ENCODE measurements at places on chromosomes 7 and 10. TPM values are rescaled to one million over a fixed set of nuclear protein-coding genes. Genes with fewer than 3 reads are reported as not detected.

DNA sequence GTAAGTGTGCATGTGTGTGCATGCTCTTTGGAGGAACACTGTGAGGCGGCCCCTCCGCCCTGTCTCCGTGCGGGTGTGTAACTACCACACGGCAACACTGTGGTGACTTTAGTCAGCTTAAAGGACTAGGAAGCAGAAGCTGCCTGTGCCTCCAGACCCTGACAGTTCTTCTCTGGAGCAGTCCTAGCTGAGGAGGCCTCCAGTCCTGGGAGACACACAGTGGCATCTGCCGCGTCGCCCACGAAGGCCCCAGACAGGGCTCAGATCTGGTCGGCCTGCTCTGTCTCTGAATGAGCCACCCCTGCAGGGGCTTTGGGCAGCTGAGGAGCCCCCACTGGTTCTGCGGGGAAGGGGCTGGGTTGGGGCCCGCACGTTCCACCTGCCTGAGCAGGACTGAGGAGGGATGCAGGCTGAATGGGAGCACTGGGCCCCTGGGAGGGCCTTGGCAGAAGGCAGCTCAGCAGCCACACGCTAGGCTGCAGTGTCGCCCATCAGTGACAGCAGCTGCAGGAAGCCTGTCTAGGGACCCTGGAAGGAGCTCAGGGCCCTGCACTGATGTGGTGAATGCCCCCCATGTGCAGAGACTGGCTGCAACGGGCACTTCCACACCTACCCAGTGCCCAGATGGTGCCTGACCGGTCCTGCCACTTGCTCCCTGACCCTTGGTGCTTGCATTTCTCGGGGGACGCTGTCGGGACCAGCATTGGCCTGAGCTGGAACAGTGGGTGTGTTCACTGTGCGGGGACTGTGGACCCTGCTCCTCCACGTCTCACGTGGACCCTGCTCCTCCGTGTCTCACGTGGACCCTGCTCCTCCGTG lies 27.3 kb upstream of the KNDC1 start:
- DNase-seq: peak; percentile 69

- DNase-seq: no peak
Measured at GRCh38 chr10:90020506-90020905, 319.1 kb downstream of the KIF20B start.

GRCh38 chr7:15600298-15600697 lies 38.5 kb upstream of the AGMO start:
- DNase-seq: no peak

DNA sequence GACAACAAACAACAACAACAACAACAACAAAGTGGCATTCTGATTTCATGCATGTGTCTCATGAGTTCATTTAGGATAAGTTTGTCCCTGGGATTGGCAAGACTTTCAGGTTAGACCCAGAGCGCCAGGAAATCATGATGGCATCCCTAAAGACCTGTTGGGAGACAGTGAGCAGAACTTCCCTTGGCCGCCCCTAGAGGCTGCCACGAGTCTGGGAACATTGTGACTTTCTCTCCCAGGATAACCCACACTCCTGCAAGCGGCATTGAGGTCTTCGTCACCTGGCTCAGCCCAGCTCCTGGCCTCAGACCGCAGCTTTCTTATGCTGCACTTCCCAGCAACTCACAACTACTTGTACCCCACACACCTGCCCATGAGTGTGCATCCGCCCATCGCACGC lies 80.5 kb upstream of the RNF32 start:
- no peak for DNase-seq

DNA sequence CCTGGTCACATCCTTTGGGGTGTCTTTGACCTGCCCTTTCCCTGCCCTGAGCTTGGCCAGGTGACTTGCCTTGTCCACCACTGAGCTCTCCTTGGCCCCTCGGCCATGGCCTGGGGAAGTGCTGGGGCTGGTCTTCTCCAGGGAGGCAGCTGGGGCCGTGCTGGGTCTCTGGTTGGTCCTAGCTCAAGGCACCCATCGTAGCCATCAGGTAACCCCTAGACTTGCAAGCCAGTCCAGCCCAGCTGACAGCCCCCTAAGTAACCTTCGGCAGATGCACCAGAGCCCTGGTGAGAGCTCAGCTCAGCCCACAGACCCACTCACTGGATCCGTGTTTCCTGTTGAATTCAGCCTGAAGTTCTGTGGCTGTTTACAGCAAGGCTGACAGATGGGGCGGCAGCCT lies 176.2 kb upstream of the SHH start:
- DNase-seq: no peak

GRCh38 chr10:110336111-110336721 lies 31.5 kb upstream of the SMNDC1 start:
- no peak for DNase-seq

- DNase-seq: no peak
Measured at GRCh38 chr10:122707535-122707934, 7.9 kb upstream of the C10orf120 start.

DNA sequence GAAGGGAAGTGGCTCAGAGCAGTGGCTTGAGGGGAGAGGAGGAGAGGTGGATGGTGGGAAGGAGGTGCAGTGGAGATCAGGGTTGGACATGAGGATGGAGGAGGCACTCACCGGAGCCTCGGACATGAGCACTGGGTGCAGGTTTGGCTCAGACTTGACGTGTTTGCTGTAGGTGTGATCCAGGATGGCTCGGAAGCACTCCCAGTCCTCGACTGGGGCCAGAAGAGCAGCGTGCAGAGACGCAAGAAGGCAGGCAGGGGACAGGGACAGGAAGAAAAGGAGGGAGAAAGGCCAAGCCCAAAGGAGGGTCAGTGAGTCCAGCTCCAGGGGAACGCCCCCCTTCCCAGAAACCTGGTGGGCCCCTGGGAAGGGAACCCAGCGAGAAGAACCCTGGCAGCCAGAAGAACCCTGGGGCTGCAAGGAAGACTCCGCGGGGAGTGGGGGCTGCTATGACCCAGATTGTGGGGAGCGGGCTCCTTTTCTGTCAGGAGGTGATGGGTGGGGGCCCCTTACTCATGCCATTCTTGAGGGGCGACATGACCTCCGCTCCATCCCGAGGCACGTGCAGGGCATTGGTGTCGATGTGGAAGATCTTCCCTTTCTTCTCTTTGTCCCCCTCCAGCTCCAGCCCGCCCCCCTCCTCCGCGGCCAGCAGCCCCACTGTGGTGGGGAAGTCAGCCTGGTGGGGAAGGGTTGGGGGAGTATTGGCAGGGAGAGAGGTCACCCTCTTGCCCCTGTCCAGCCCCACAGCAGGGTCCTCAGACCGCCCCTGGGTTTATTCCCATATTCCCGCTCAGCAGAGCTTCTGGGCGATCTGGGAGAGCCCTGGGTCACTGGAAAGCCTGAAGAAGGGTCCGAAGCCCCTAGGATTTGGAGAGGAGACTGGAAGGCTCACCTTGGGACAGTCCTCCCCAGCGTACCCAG lies 1.1 kb downstream of the ACTL6B start:
- no peak for DNase-seq

- no peak for DNase-seq
Measured at GRCh38 chr10:104424719-104425118, 71.1 kb downstream of the CFAP58 start.

DNA sequence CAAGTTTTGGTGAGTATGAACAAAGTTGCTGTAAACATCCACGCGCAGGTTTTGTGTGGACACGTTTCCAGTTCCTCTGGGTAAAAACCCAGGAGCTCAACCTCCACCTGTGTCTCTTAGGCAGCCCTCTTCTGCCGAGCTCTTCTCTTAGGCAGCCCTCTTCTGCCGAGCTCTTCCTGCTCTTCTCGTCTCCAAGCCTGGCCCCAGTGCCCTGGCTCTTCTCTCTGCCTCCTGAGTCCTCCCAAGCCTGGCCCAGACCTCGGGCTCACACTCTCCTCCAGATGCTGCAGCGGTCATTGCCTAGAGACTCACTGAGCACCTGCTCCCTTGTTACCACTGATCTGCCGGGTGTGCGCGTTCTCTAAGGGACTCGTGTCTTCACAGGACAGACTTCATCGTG lies 38.7 kb upstream of the BNIP3 start:
- no peak for DNase-seq

GRCh38 chr10:67107670-67108069 lies 181.8 kb downstream of the LRRTM3 start:
- DNase-seq: no peak

- peak; percentile 75 for DNase-seq
Measured at GRCh38 chr7:21028186-21028585, 241.5 kb upstream of the SP8 start.

- DNase-seq: no peak
Measured at GRCh38 chr7:90064370-90064769, 89.9 kb upstream of the STEAP1 start.

DNA sequence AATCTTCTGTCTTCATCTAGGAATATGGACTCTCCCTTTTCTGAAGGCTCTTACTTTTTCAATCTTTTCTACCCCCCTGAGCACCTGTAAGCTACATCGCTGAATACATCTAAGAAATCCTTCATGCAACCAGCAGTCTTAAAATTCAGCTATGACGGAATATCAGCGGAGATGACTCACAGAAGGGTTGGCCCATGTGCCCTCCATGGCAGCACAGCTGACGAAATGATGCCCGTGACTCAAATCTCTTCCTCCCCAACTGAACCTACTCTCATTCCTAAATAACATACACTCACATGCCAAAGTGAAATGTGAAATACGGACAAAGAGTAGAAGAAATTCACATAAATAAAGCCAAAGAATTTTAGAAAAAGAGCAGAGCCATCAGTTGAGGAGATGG lies 30.3 kb upstream of the NCAPG2 start:
- DNase-seq: no peak

DNA sequence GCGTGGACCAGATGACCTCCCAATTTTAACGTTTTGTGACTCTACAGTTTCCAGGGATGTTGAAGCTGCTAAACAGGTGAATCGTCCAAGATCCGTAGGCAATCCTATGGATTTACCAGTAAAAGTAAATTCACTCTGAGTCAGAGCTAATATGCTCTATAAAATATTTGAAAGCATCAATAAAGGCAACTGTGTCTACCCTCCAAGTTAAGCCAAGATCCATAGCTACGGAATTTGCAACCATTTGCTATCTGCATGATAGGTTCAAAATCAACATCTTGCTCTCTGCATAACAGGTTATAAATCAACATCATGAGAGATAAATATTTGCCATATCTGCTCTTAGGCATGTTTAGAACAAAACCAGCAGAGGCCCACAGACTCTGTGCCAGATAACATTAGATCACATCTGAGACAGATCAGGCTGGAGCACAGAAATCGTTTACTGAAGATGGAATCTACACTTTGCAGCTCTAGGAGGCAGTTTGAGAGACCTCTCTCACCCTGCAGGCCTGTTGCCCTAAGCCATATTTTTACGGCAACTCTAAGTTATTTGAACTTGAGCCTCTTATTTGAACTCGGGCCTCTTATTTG lies 80.7 kb upstream of the PDCD4 start:
- no peak for DNase-seq

DNA sequence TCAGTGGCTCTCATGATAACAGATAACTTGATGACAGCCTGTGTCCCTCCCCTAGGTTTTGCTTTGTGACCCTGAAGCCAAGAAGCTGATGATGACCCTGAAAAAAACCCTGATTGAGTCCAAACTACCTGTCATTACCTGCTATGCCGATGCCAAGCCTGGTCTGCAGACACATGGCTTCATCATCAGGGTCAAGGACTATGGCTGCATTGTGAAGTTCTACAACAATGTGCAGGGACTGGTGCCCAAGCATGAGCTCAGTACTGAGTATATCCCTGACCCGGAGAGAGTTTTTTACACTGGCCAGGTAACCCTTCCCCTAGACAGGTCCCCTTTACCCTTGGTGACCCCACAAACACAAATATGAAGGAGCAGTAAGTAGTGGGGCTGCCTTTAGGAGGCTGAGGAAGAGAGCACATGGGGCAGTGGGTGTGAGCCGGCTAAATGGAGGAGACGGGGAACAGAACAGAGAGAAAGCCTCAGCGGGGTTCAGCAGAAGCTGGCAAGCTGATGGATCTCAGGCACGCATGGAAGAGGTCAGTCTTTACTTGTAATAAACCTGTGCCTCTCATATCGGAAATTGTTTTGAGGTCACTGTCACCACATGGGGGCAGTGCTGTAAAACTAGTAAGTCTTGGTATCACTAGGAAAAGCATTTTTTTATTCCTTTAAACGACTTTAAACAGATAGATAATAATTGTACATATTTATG lies 20.2 kb downstream of the PDCD11 start:
- DNase-seq: peak; percentile 60

DNA sequence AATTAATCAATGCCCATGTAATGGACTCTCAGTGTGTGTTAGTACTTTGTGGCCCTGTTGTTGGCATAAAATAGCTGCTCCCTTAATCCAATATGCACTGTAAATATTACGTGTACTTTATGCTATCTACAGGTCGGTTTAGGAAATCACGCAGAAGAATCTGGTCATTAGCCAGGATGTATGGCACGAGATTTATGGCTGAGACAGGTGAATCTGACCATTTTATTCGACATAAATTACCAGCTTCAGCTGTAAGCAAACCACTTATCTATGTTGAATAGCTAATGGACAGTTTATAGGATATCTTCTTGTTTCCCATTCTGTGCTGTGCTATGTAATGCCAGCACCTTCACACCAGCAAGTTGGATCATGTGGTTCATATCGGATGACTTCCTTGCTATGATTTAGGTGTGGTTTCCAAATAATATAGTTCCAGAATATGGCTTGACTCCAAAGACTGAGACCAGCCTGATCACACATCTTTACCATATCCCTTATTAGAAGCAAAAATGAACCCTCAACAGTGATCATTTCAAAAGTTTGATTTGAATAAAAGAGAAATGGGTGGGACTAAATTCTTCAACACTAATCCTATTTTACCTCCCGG lies 301.4 kb downstream of the AHR start:
- no peak for DNase-seq

- peak; percentile 58 for DNase-seq
Measured at GRCh38 chr7:151631570-151631952, 111.9 kb upstream of the RHEB start.

PLEKHS1 gene
- polyA plus RNA-seq: 0.17 TPM

GIMAP2 gene
- polyA plus RNA-seq: 6.7 TPM

OR6B1 gene
- polyA plus RNA-seq: not detected

HMX3 gene
- polyA plus RNA-seq: not detected

NUTM2E gene
- polyA plus RNA-seq: 0.22 TPM

CYP26C1 gene
- 0.09 TPM for polyA plus RNA-seq

HGF gene
- polyA plus RNA-seq: 2.6 TPM

Measured in kidney (tissue), 22 donors.